GM23248 (cell line): ENCODE measurements at places on chromosomes 2 and 18. TPM values are rescaled to one million over a fixed set of nuclear protein-coding genes. Genes with fewer than 3 reads are reported as not detected.

DNAH6 gene
- 0.11 TPM in 1 of 2 replicates, not detected in the other for total RNA-seq

ABCB11 gene
- not detected in 2 replicates for total RNA-seq

NR4A2 gene
- 0.86 and 1.1 TPM in 2 replicates for total RNA-seq

CTLA4 gene
- total RNA-seq = not detected in 2 replicates

PROC gene
- not detected in 2 replicates for total RNA-seq

APLF gene
- total RNA-seq = 4.0 and 5.1 TPM in 2 replicates

MAP4K3 gene
- 32.0 and 44.0 TPM in 2 replicates for total RNA-seq

CPO gene
- not detected in 2 replicates for total RNA-seq

GRCh38 chr2:204329016-204329415 lies 216.3 kb upstream of the PARD3B start:
- no peak for DNase-seq

DNA sequence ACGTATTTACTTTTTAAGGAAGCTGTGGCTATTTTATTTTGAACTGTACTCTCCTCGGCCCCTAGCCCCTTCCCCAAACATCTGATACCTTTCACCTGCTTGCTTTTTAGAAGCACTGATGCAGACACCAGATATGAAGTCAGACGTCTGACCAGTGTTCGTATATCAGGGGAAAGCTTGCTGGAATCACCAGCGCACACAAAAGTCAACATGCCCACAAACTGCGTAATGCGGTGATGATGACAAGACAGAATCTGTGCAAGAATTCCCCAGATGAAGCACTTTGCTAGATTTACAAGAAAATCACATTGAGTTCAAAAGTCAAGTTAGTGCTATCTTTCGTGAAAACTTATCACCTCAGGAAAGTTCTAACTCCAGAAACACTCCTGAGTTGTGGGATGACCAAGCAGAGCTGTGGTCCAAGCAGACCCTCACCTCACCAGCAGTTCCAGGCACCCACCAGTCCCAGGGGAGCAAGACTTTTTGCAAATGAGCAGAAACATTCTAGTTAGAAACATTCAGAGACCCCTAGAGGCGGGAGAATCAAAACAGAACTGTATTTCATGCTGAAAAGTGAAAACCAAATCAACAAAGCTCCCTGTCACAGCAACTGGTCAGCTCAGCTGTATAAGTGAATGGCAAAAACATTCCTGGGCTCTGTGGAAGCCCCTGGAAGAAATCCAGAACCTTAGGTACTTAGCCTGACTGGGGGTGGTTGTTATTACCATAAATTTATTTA lies 55.7 kb downstream of the INO80C start:
- peak; percentile 8 for DNase-seq

GRCh38 chr2:240329778-240330177 lies 105.7 kb upstream of the GPC1 start:
- DNase-seq = no peak

DNA sequence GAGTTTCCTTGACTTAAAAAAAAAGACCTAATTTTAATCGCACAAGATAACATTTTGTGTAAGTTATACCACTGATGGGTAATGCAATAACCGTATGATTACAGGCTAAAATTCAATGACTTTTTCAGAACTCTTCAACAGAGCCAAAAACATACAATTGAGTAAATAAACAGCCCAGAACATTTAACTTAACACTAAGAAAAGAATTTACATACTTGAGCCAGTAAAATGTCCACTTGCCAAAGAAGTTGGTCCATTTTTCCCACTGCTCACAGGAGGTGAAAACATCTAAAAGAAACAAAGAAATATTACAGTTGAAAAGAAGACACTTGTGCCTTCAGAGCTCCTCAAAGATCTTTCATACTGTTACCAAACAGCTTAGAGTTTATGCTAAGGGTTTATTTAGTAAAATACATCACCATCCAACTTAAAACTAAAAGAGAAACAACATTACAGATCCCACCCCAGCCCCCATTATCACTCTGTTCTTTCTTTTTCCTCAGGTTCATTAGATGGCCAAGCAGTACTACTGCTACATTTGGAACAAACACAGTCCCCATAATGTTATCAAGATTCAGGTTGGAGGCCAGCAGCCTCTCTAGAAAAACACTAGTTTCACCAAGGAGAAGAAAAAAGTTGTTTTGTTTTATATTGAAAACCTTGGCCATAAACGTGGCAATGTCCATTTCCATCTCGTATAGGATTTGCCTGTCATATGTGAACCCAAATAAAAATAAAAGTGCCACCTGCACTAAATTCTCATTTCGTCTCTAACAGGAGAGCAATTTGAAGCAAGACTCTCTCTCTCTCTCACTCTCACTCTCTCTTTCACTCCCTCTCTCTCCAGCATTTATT lies 2.7 kb downstream of the TCF4 start:
- DNase-seq = peak; percentile 19

DNA sequence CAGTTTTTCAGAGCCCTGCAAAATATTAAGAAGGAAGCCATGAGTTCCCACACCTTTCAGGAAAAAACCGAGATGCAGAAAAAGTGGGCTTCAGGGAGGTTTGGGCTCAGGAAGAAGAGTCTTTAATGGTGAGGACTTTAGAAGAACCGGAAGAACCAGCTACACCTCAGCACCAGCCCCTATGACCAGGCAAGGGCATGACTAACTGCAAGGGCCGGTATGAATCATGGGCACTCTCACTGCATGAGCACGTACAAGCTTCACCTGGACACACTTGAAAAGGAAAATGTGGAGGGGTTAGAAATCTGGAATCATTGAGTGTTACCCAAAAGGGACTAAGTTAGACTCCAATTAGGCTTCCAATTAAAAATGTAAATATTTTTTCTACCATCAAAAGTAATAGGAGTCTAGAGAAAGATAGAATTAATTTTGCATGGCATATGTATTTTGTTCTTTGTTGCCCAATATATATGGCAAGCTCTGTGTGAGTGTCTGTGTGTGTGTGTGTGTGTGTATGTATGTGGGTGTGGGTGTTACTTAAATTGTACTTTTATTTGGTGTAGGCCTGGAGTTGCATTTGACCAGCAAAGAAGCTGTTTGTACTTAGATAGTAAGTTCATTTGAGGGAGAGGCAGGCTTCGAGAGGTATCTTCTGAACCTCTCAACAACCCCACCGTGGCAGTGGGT lies 66.5 kb upstream of the THUMPD2 start:
- peak; percentile 44 for DNase-seq

GRCh38 chr2:119198240-119198840 lies 25.3 kb upstream of the STEAP3 start:
- DNase-seq = no peak

GRCh38 chr2:45274250-45274926 lies 265.1 kb upstream of the SIX2 start:
- DNase-seq = no peak

- no peak for DNase-seq
These were observed 25.0 kb downstream of the DNER start for GRCh38 chr2:229689307-229689839.

DNA sequence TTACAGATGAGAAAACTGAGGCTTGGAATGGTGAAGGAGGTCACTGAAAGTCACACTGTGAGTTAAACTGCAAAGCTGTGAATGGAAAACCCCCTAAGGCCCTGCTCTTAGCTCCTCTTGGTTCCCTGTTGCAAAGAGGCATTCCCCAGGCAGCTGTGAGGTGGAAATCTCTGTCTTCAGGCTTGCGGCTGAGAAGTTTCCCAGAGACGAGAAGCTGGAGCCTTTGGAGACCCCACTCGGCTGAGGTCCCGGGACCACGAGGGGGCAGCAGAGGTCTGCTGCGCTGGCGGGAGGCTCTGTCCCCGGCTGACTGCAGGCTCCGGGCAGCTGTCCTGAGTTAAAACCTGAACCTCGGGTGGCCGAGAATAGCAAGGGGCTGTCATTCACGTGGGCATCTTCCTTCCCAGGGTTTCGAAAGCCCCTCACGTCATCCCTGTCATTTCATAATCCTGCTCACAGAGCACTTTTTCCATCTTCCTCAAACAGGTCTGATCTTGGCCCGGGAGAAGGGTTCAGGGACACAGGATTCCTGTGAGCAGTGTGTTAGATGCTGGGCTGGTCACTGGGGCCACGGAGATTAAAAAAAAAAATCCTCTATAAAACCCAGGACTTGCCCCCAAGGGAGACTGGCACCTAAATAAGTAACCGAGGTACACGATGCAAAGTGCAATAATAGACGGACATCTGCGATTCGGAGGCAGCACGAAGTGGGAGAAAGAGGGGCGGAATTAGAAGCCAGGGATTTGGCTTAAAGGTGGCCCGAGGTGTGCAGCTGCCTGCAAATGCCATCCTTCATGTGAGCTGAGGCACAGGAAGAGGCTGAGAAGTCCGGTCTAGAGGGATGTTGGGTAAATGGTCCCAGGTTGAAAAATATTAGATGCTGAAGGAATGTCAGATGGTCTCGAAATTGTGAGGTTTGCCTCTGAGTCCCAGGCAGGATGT lies 24.6 kb upstream of the ATOH8 start:
- peak; percentile 91 for DNase-seq

DNA sequence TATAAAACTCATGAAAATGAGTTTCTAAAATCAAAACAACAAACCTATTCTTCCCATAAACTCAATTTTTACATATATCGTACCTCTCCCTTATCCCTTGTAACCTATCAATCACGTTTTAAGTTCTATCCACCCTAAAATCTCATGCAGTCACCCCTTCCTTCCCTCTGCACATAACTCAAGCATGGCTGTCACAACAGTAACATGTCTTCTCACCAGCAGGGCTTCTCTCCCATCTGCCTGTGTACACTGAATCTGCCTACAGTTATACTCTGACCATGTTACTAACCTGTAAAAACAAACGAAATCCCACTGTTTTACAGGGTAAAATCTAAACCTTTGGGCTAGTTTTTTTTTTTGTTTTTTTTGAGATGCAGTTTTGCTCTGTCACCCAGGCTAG lies 68.2 kb downstream of the MAP4K3 start:
- DNase-seq = no peak

GRCh38 chr18:58251416-58251815 lies 207.4 kb downstream of the NEDD4L start:
- no peak for DNase-seq

GRCh38 chr2:237567276-237568029 lies 1.1 kb downstream of the PRLH start:
- DNase-seq = no peak
